ENCODE measurements at places on chromosomes 3 and 15. TPM values are rescaled to one million over a fixed set of nuclear protein-coding genes. Genes with fewer than 3 reads are reported as not detected.

- no peak for DNase-seq
Measured at GRCh38 chr3:45567730-45568172, 26.8 kb upstream of the LIMD1 start.

DNA sequence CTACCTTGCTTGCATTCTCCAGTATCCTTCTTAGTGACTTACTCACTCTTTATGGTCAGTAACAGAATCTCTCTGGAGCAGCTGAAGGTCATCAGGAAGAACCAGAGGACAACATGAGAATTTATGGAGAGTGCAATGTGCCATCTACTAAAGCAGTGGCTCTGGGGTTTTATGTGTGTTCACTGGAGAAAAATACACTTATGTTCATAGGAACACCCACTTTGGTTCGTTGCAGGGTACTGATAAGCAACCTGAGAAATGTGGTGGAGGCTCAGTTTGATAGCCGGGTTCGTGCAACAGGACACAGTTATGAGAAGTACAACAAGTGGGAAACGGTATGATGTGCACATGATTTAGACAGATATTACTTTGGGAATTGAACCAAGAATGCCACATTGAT lies 12.8 kb downstream of the CPB1 start:
- DNase-seq = no peak

- no peak for DNase-seq
Measured at GRCh38 chr15:86558252-86558651, 478.6 kb downstream of the AGBL1 start.

DNA sequence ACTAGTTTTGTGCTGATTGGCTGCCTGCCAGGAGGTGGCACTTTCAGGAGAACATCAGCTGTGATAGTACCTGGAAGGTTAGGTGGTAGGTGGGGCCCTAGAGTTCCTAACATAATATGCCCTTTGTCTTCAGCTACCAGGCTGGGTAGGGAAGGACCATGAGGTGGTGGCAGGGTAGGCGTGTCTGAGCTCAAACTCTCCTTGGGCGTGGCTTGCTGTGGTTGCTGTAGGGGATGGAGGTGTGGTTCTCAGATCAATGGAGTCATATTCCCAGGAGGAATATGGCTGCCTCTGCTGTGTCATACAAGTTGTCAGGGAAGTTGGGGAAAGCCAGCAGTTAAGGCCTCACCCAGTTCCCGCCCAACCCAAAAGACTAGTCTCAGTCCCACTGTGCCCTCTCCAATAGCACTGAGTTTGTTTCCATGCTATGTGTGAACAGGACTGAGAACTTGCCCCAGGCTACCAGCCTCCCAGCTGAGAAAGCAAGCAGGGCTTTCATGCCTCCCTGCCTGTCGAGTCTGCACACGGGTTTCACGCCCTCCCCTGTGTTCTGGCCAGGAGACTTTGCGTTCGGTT lies 107.7 kb downstream of the CHCHD4 start:
- no peak for DNase-seq

- no peak for DNase-seq
Measured at GRCh38 chr15:64560998-64561397, 100.6 kb downstream of the ZNF609 start.

DNA sequence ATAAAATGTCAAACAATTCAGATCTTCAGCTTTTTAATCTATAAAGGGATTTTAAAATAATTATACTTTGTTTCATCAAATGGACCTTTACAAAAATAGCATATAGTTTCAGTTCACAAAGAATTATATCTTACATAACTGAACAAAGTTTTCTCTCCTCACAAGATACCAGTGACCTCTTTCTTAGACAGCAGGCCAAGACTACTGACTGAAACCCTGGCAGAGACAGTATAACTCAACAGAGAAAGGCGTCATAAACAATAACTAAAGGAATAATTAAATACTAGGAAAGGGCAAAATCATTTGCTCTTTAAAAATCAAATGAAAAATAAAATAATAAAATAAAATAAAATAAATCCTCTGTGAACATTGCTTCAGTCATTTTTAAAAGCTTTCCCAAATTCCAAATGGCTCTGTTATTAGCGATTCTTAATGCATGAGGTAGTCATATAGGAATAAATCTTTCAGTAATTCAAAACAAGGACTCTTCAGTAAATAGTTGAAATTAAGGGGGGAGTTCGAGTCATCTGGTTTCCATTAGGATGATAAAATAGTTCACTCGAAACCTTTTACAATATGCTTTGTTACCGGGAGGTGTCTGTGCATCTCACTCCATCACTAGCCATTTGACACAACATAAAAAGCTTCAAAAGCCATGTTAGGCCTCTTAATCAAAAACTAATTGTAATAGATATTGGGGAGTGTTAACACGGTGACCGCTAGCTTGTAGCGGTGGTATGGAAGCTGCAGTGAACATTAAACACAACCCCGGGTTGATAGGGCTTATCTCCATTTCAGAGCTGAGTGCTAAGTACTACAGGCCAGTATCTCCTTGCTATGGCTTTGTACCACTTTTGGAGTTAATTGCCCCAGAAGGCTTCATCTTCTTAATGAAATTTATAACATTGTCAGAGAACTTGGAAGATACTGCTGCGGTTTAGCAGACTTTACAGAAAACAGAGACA lies 142.9 kb upstream of the NR2F2 start:
- DNase-seq = no peak

- no peak for DNase-seq
Measured at GRCh38 chr3:49899815-49900214, 3.9 kb downstream of the MST1R start.

DNA sequence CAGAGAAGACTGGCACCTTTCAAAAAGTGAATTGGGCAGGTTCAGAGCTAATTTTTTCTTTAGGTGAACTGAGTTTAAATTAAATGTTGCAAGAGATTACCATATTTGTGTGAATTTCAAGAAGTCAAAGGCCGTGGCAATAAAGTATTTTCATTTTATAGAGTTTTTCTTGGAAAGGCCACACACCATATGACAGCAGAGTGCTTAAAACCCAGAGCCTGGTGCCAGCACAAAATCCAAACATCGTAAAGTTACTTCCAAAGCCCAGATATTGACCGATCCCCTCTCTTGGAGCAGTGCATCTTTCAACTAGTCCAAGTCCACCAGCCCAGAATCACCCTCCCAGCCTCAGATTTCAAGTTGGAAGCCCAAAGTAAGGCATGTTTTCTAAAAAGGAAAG lies 164.5 kb downstream of the VGLL4 start:
- DNase-seq = no peak

- no peak for DNase-seq
Measured at GRCh38 chr15:90559119-90559518, 29.4 kb downstream of the CRTC3 start.

GRCh38 chr15:101026656-101027272 lies 107.6 kb downstream of the LRRK1 start:
- DNase-seq = no peak

- no peak for DNase-seq
Measured at GRCh38 chr3:115503394-115503793, 119.9 kb upstream of the GAP43 start.

GRCh38 chr3:48684480-48685143 lies 1.1 kb downstream of the NCKIPSD start:
- DNase-seq = no peak

EPHB3 gene
- total RNA-seq = 25.3 TPM

ST3GAL6 gene
- total RNA-seq = 22.1 TPM

SEMA3G gene
- 255 TPM for total RNA-seq

NR1I2 gene
- total RNA-seq = 0.29 TPM

RABL3 gene
- total RNA-seq = 22.3 TPM

MITF gene
- total RNA-seq = 45.8 TPM

UPK1B gene
- total RNA-seq = 6.7 TPM
